Aorta (tissue), 5 donors: ENCODE measurements at places on chromosomes 6 and 20. TPM values are rescaled to one million over a fixed set of nuclear protein-coding genes. Genes with fewer than 3 reads are reported as not detected.

MAPK13 gene
- total RNA-seq = 12.9 TPM

OXT gene
- not detected for total RNA-seq

SLC17A3 gene
- total RNA-seq = not detected

MCHR2 gene
- total RNA-seq = not detected

FAM209B gene
- total RNA-seq = not detected

GRCh38 chr6:43184268-43184985 is 2.4 kb downstream of the CUL9 start:
- DNase-seq = peak; percentile 53

DNA sequence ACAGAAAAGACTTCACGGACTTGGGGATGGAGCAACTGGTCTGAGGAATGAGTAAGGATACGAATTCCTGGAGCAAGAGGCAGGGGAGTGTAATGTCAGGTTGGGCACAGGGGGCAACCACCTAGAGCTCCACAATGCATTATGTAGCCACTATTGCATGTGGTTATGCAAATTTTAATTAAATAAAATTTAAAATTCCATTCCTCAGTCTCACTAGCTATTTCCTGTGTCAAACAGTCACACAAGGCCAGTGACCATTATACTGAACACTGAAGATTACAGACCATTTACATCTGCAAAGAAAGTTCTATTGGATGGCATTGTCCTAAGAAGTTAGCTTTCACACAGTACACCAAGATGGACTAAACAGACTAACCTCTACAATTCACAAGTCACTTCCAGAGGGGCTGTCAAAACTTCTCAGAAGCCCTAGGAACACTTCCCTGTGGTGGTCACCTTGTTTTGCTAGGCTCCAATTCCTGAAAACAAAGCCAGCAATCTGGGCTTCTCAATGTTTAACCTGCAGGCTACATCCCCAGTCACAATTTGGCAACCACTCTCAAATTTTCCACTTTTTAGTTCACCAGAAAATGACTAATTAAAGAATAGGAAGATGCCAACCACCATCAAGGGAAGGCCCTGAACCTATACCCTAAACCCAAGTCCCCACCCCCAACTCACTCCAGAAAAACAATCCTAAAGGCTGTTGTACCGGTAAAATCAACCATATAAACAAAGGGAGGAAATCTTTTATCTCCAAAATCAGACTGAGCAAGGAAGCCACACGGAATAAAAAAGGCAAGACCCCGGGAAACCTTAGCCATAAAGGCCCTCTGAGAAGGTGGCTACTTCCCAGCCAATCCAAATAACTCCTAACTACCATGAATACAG is 34.2 kb upstream of the C20orf203 start:
- DNase-seq = no peak

- no peak for DNase-seq
These were observed 925.0 kb upstream of the MAN1A1 start for GRCh38 chr6:120274547-120274946.

- no peak for DNase-seq
These were observed 27.4 kb downstream of the GJA10 start for GRCh38 chr6:89921691-89922090.

- DNase-seq = no peak
These were observed 42.6 kb upstream of the SLA2 start for GRCh38 chr20:36688630-36689029.

GRCh38 chr6:128725271-128726233 is 157.4 kb upstream of the LAMA2 start:
- DNase-seq = no peak

GRCh38 chr6:73045609-73046008 is 179.7 kb downstream of the KHDC1L start:
- no peak for DNase-seq
